ENCODE measurements at places on chromosomes 12 and 14.
A peak's percentile ranks its signal among the peaks of the same experiment; 100 is the strongest.

DNA sequence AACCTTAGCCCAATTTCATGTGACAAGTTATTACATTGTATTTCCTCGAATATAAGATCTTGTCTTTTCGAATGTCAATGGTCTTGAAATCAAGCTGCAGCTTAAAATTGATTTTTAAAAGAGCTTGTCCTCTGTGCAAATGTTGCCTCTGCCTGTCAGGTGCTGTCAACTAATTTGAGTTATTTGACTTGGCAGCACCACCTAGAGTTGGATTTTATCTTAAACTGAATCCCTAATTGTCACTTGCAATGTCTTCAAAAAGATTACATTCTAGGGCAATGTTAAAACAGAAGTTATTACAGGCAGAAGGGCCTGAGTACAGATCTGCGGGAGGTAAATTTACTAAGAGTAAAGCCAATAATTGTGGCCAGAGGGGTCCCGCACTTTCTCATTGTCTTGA lies 26.2 kb upstream of the TUNAR start:
- no peak for DNase-seq

GRCh38 chr14:95531969-95532368 lies 2.9 kb upstream of the GLRX5 start:
- no peak for DNase-seq

GRCh38 chr12:106631797-106632196 lies 49.0 kb downstream of the RFX4 start:
- DNase-seq = no peak

DNA sequence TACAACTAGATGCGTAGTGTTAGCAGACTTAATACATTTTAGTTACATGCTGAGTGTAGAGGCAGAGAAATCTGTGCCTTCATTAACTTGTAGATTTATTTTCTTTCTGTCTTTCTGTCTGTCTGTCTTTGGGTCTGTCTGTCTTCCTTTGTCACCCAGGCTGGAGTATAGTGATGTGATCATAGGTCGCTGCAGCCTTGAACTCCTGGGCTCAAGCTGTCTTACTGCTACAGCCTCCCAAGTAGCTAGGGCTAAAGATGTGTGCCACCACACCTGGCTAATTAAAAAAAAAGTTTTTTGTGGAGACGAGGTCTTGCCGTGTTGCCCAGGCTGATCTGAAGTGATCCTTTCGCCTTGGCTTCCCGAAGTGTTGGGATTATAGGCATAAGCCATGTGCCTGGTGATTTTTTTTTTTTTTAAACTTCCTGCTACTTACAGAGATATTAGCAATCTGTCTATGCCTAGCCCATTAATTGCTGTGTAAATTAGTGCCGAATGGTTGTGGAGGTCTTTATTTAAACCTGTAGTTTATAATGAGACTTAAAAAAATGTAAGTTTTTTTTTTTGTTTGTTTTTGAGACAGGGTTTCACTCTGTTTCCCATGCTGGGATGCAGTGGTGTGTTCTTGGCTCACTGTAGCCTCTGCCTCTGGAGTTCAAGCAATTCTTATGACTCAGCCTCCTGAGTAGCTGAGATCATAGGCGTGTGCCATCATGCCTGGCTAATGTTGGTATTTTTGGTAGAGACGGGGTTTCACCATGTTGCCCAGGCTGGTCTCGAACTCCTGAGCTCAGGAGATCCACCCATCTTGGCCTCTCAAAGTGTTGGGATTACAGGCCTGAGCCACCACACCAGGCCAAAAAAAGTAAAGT lies 22.8 kb downstream of the ERC1 start:
- DNase-seq = peak; percentile 11

- no peak for DNase-seq
These were observed 4.3 kb upstream of the PRICKLE1 start for GRCh38 chr12:42593874-42594273.

- DNase-seq = peak; percentile 25
These were observed 685 bp upstream of the MYL6B start for GRCh38 chr12:56151672-56152131.
